Activated T-cell treated with anti-CD3 and anti-CD28 coated beads for 4 hours (primary cell): ENCODE measurements at places on chromosomes 4 and X.

DNA sequence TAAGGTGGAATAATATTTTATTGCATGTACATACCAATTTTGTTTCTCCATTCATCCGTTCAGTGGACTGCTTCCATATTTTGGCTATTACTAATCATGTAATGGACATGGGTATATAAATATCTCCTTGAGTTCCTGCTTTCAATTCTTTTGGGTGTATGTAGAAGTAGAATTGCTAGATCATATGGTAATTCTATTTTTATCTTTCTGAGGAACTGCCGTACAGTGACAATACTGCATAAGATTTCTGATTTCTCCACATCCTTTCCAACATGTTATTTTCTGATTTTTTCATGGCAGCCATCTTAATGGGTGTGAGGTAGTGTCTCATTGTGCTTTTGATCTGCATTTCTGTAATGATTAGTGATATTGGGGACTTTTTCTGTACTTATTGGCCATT is 19.2 kb downstream of the ALPK1 start:
- no peak for DNase-seq

DNA sequence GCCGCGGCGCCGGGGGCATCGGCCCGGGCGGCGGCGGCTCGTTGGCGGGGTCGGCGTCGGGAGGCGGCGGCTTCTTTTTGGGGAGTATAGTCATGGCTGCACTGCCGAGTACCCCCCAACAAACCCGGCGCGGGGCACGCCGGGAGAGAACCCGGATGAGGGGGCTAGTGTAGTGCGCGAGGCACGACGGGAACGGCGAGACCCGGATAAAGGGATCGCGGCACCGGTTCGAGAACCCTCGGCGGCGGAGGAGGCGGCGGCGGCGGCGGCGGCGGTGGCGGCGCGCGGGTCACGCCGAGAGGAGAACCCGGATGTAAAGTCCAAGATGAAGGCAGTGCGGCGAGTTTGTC is at the start of gene OTUD5:
OTUD5 (minus strand) TSS at position 131 of the 350 bp plus-strand sequence; CDS start at position 94, 37 bp downstream.
- peak; percentile 46 for DNase-seq

DNA sequence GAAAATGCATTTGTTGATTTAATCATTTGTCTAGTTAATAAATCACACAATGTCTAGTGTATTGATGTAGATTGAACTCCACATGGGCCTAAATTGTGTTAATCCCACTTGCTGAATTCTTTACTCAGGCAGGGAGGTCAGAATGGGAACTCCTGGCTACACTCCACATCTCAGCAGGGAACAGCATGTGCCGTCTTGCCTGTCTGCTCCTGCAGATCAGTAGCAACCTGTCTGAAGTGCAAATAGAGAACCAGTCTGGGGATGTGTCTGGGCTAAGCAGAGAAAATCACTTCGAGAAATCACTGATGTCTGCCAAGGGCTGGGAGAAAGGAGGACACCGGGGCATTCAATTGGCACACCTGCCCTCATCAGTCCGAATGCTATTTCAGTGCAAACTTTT is 16.5 kb upstream of the MXRA5 start:
- no peak for DNase-seq

DNA sequence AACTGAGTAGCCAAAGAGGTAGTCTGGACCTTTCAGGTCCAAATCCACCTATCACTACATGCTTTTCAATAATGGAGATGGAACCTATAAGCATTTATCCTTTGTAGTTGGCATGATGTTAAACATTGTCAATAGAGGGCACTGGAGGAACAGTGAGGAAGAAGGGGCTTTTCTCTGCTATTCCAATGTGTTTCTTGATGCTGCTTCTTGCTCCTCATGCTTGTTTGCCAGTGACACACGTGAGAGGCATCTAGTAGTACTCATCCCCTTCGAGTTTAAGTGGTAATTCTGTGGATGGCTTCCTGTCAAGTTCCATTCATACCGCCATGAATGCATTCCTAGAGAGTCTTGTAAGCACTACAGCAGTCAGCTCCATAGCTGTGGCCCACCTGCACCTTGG is 84.0 kb downstream of the NAA11 start:
- DNase-seq, result no peak

DNA sequence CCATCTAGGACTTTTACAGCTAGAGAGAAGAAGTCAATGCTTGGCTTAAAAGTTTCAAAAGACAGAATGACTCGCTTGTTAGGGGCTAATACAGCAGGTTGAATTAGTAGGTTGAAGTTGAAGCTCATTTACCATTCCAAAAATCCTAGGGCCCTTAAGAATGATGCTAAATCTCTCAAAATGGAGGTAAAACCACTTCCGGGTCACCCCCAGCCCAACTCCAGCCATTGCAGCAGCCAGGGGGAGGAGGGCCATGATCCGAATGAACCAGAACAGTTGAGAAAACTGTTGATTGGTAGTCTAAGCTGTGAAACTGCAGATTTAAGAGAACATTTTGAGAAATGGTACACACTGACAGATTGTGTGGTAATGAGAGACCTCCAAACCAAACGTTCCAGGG is 245.4 kb downstream of the HNRNPD start:
- DNase-seq, result no peak

- DNase-seq, result no peak
Observed at GRCh38 chrX:132757066-132757623, 201.3 kb downstream of the HS6ST2 start.

DNA sequence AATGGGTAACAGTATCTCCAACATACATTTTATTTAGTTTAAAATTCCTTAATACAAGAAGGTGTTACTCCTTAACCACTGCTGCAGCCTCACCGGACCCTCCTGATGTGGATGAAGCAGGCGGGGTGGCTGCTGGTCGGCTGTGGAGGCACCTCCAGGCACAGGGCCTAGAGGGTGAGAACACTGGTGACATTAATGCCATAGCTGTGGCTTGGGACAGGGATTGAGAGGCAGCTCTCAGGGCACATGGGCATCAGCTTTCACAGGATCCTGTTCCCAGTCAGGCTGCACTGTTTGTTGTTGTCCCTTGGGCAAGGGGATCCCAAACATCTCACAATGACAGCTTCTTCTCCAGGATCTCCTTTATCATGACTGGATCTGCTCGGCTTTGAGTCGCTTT is 90.0 kb downstream of the GATB start:
- DNase-seq, result no peak

- DNase-seq, result no peak
Observed at GRCh38 chr4:13285336-13285735, 198.8 kb downstream of the RAB28 start.

GRCh38 chrX:154443479-154443910 is 446 bp upstream of the FAM50A start:
- no peak for DNase-seq
